ENCODE measurements at places on chromosomes 12 and 14.
A peak's percentile ranks its signal among the peaks of the same experiment; 100 is the strongest.

- DNase-seq = no peak
Measured at GRCh38 chr12:128729628-128730121, 94.1 kb downstream of the SLC15A4 start.

- DNase-seq = no peak
Measured at GRCh38 chr12:15334225-15334624, 11.9 kb downstream of the PTPRO start.

DNA sequence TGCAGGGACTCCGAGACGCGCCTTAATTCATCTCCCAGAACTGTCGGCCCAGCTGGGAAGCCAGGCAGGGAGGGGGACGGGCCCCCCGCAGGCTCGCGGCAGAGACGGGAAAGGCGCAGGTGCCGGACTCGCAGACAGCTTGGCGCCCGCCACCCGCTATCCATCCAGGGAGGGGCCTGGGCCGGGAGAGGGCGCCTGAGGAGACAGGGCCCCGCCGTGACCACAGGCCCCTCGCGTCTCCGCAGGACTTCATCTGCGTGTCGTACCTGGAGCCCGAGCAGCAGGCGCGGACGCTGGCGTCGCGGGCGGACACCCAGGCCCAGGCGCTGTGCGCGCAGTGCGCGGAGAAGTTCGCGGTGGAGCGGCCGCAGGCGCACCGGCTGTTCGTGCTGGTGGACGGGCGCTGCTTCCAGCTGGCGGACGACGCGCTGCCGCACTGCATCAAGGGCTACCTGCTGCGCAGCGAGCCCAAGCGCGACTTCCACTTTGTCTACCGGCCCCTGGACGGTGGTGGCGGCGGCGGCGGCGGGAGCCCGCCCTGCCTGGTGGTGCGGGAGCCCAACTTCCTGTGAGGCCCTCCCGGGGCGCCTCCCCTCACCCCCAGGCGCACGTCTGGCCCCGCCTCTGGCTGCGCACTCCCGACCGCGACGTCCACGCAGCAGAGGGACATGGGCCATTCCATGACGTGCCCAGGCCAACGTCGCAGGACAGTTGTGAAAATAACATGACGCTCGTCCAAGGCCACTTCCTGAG, 60.6 kb downstream of the LGMN start:
- no peak for DNase-seq

DNA sequence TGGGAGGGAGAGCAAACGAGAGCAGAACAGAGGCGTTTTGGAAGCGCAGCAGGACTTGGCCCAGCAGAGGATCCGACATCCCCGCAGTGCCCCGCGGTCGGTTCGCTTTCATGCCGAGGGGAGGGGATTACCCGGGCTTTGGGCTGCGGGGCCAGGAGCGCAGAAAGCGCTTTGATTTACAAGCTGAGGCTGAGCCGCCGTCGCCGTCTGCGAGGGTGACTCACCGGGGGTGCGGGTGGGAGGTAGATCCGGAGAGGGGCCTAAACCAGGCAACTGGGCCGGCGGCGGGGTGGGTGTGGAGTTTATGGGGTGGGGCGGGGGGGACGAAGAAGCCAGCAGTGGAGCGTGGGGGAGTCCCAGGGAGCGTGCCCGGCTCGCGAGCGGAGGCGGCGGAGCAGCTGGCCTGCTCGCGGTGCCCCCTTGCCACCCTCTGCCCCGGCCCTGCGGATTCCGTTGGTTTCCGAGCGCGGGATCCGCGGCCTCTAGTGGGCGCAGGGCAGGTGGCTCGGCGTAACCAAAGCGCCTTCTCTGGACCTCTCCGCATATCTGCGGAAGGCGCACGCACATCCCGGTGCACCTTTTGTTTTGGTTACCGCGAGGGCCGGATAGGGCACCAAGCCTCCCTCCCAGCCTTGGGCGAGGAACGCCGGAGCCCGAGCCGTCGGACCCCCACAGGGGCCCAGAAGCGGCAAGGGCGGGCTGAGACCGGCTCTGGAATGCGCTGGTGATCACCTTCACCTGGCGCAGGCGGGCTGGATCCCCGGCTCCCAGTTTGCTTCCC, 2.6 kb downstream of the SIX4 start:
- DNase-seq = peak; percentile 37

DNA sequence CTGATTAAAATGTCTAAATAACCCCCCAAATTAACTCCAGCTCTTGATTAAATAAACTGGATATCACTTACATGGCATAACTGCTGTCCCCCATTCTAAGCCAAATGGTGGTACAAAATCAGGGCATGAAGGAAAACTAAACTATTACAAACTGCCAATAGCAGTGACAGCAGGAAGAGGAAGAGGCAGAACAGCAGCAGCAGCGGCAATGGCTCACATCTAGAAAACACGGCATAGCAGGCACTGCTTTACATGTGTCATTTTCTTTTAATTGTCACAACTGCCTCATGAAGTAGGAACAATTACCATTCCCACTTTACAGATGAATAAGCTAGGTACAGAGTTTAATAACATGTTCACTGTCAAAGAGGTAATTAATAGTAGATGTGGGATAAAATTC, 92.0 kb downstream of the EPS8 start:
- DNase-seq = no peak

GRCh38 chr12:16187660-16188059, 89.8 kb downstream of the SLC15A5 start:
- DNase-seq = no peak
